Colonic mucosa (tissue), 4 donors: ENCODE measurements at places on chromosomes 6 and 20. TPM values are rescaled to one million over a fixed set of nuclear protein-coding genes. Genes with fewer than 3 reads are reported as not detected.

Gene KHDC1L
- total RNA-seq = not detected

Gene PAK5
- total RNA-seq = not detected

GRCh38 chr20:20690676-20691476 is 21.6 kb downstream of the RALGAPA2 start:
- H3K27me3 ChIP-seq = no peaks in the 10 kb centered on the region
- H3K27ac ChIP-seq = no peak overlapping the region
- DNase-seq = no peak
- H3K4me3 ChIP-seq = no peak overlapping the region
- no peaks in the 10 kb centered on the region for H3K4me1 ChIP-seq
- H3K36me3 ChIP-seq = no peaks in the 10 kb centered on the region

Gene PNLDC1
- 0.72 TPM for total RNA-seq

DNA sequence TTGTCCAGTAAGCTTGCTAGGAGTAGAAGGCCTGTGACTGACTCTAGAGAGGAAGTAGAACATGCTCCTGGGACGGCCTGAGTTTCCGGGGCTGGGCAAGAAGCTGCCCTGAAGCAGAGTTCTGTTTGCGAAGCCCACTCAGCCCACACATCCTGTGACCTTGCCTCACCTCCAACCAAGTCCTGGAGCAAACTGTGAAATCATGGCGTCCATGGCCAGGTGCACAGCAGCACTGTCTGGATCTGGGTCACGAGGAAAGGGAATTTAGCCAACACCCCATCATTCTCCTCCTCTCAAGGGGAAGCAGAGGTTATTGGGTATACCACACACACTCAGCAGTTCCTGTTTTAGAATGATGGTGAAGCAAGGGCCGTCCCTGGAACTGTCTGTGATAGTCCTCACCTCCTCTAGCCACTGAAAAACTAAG is 87.5 kb downstream of the CRYBG1 start:
- peak overlapping the region; percentile 20 for H3K27ac ChIP-seq
- no peaks in the 10 kb centered on the region for H3K36me3 ChIP-seq
- H3K4me3 ChIP-seq = no peak overlapping the region
- no peak for DNase-seq

DNA sequence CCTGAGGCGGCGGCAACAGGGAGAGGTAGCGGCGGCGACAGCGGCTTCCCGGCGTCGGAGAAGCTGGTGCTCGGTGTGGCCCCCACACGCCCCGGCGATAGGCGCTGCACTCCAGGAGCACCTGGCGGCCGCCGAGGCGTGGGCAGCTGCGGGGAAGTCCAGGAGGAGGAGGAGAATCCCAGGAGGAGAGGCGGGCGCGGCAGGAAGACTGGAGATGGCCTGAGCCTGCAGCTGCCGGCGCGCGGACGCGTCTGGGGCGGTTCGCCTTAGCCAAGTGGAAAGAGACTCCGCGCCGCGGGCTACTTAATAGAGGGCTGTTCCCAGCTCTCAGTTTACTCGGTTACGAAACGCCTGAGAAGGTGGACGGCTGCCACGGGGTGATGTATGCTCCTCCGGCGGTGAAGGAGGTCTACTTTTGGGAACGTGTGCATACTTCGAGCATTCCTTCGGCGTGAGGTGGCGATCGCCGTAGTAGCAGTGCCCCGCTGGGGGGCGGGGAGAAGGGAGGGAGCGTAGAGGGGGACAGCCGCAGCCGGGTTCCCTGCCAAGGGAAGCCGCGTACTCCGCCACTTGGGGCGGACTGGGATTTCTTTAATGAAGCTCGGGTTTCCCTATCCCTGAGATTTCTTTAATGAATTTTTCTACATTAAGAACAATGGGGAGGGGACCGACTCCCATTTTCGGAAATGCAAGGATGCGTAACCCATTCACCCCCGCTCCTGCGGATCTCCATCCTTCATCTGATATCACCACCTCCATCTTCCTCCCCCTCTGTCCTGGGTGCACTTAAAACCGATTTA is at the start of gene COL12A1:
TSS of gene COL12A1 (minus strand) at position 278 of the 800 bp plus-strand sequence. CDS start 3,261 bp downstream, outside the sequence.
- peaks cover 54% of the 10 kb centered on the region for H3K27me3 ChIP-seq
- peak within 1 kb of the TSS; percentile 31 for H3K4me3 ChIP-seq
- peaks cover 5% of the 10 kb centered on the region for H3K4me1 ChIP-seq
- peak; percentile 70 for DNase-seq
- H3K27ac ChIP-seq = peak within 1 kb of the TSS; percentile 43

DNA sequence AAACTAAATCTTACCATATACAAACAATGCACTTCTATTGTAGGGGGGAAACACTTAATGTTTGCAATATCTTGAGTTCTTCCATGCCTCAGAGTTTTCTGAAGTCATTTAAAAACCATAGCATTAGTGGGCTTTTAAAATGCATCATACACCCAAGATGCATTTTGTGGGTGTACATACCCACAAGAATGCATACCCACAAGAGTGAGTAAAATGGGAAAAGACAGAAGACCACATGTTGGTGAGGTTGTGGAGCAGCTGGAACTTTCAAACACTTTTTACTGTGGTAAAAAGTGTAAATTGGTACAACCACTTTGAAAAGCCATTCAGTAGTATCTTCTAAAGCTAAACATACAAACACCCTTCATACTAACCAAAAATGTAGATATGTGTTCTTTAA is 57.5 kb downstream of the CYB5R4 start:
- H3K36me3 ChIP-seq = no peaks in the 10 kb centered on the region
- no peak overlapping the region for H3K27ac ChIP-seq
- DNase-seq = no peak
- H3K4me1 ChIP-seq = no peaks in the 10 kb centered on the region

DNA sequence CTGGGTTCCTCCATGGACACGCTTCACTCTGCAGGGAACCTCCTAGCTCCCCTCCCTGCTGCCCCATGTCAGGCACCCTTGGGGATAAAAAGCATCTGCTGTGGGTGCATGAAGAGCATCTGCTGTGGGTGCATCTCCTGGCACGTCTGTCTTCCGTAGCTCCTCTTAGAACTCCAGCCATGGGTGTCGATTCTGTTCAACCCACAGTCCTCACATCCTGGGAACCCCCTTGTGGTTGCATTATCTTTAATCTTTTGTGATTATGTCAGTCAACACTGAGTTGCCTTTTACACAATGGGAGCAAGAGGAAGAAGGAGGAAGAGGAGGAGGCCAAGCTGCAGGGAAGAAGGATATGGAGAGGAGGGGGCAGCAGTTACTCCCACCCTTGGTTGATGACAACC is 24.1 kb upstream of the CCR6 start:
- H3K27ac ChIP-seq = no peak overlapping the region
- H3K36me3 ChIP-seq = no peaks in the 10 kb centered on the region
- no peaks in the 10 kb centered on the region for H3K27me3 ChIP-seq
- DNase-seq = no peak
- H3K4me1 ChIP-seq = no peaks in the 10 kb centered on the region

Gene WFDC10B
- total RNA-seq = not detected

- H3K27ac ChIP-seq = no peak overlapping the region
- no peaks in the 10 kb centered on the region for H3K4me1 ChIP-seq
- no peak for DNase-seq
- H3K4me3 ChIP-seq = no peak overlapping the region
These were observed 63.0 kb downstream of the PTPN1 start for GRCh38 chr20:50572938-50573777.

DNA sequence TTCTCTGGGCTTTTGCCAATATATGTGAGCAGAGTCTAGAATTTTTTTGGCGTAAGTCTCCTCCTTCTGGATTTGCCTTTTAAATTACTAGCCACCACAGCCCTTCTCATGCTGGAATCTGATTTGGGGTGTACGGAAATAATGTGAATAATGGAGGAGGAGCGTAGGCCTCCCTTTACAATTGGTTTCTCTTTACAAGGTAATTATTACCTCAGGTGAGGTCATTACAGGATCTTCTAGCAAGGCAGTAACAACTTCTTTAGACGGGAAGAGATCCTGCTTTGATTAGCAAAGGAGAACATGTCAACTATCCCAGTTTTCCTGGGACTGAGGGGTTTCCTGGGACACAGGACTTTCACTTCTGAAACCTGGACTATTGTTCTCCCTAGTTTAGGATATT is 8.9 kb downstream of the RWDD2A start:
- no peak for DNase-seq
- H3K4me3 ChIP-seq = no peak overlapping the region
- no peaks in the 10 kb centered on the region for H3K36me3 ChIP-seq
- no peak overlapping the region for H3K27ac ChIP-seq

DNA sequence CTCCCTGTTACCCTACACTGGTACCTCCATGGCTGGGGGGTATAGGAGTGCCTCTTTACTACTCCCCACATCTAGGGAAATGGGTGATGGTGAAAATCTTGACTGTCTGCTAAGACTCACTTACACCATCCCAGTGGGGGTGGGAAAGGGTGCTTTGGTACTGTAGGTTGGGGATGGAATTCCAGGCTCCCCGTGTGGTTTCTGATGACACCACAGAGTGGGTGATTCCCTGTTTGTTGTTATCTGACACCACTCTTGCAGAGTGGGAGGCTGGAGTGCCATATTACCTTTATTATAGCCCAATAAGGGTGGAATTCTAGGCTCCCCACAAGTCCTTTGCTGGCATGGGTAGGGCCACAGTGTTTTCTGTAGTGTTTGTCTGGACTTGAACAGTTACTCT is 264.6 kb upstream of the MAN1A1 start:
- no peaks in the 10 kb centered on the region for H3K4me1 ChIP-seq
- no peaks in the 10 kb centered on the region for H3K36me3 ChIP-seq
- H3K4me3 ChIP-seq = no peak overlapping the region
- H3K27me3 ChIP-seq = no peaks in the 10 kb centered on the region

DNA sequence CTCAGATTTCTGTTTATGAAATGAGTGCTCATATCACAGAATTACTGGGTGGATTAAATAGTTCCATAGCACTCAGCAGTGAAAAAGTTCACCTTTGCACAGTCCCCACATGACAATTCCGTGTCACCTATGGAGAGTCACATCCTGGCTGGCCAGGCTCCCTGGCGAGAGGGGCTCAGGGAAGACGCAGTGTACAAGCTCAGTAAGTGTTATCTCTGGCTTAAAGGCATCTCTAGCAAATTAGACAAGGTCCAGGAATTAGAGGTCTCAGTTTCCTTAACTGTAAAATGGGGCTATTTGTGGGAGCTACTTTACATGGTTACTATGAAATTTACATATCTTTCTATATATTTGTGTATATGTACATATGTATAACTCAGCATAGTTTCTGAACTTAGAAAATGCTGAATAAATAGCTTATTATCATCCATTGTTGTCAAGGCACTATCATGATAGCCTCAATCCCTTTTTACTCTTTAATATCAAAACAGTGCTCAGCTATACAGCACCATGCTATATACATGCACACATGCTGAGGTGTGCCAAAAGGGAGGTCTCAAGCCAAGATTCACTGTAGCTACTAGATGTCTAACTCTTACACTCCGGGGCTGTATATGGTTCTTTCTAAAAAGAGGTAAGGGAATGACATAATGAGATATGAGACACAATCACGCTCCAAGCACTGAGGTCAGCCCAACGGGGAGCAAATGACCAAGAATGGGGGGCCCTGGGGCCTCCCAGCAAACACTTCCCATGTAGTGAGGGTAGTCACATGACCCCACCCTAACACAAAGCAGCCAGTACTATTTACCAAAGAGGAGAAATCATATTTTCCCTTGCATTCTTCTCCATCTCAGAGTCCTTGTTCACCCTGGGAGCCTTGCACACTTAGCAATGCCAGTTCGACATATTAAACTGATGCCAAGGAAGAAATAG is 59.4 kb downstream of the SLC22A23 start:
- H3K27ac ChIP-seq = peak overlapping the region; percentile 78
- no peak overlapping the region for H3K4me3 ChIP-seq
- DNase-seq = peak; percentile 19
- H3K36me3 ChIP-seq = no peaks in the 10 kb centered on the region
- no peaks in the 10 kb centered on the region for H3K27me3 ChIP-seq

DNA sequence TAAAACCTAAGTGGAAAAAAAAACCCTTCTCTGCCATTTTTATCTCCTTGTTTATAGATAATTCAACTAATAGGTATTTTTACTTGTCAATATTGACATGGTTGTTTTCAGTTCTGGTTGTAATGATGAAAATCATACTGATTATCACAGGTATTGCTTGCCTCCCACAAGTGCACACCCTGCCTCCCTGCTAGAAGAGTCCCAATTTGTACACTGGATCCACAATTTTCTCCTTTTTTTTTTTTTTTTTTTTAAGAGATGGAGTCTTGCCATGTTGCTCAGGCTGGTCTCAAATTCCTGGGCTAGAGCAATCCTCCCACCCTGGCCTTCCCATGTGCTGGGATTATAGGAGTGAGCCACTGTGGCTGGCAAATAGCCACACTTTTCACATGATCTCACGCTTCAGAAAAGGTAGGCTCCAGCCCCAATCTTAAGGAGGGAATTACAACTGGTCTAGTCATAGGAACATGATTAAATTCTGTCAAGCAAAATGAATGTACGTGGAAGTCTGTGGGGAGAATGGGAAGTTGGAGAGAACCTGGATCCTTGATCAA is 12.3 kb downstream of the DYNLT2 start:
- H3K4me3 ChIP-seq = no peak overlapping the region
- no peak for DNase-seq
- H3K27ac ChIP-seq = no peak overlapping the region
- H3K36me3 ChIP-seq = no peaks in the 10 kb centered on the region

GRCh38 chr6:90256698-90257485 is 39.8 kb downstream of the BACH2 start:
- H3K4me3 ChIP-seq = no peak overlapping the region
- DNase-seq = no peak
- no peaks in the 10 kb centered on the region for H3K36me3 ChIP-seq
- H3K4me1 ChIP-seq = no peaks in the 10 kb centered on the region
- H3K27me3 ChIP-seq = no peaks in the 10 kb centered on the region
- H3K27ac ChIP-seq = no peak overlapping the region

GRCh38 chr6:51866867-51867266 is 220.5 kb downstream of the PKHD1 start:
- H3K27ac ChIP-seq = no peak overlapping the region
- no peaks in the 10 kb centered on the region for H3K27me3 ChIP-seq
- H3K36me3 ChIP-seq = no peaks in the 10 kb centered on the region
- no peaks in the 10 kb centered on the region for H3K4me1 ChIP-seq
- DNase-seq = no peak

DNA sequence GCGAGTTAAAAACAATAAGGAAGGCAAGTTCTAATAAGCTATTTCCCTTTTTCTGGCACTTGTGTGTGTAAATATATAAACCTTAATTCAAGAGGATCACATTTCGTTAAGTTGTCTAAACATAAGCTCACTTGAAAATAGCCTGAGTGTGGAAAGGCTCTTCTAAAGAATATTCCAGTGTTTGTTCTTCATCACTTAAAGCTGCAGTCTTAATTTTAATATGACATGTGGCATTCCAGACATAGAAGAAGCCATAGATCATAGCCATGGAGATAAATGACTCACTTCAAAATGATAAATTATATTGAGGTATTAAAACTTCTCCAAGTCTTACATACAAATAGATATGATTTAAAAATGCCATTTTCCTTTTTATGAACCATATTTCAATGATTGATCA is 42.1 kb downstream of the IYD start:
- H3K27ac ChIP-seq = no peak overlapping the region
- no peak overlapping the region for H3K4me3 ChIP-seq
- no peaks in the 10 kb centered on the region for H3K36me3 ChIP-seq
- no peaks in the 10 kb centered on the region for H3K4me1 ChIP-seq
- no peak for DNase-seq
- no peaks in the 10 kb centered on the region for H3K27me3 ChIP-seq

DNA sequence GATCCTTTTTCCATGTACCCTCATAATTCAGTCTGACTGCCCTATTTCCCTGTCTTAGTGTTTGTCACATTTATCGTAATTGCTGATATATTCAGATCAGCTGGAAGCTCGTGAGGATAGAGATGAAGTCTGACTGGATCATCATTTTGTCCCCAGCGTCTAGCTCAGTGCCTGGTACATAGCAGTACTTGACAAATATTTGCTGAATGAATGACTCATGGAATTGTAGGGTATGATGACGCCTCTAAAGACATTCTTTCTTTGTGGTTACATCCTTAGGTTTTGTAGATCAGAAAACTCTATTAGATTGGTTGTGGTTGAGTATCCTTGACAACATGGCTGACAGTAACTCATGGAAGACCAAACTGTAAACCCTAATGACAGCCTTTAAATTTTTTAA is 68.9 kb downstream of the MTHFD1L start:
- H3K27me3 ChIP-seq = no peaks in the 10 kb centered on the region
- H3K36me3 ChIP-seq = no peaks in the 10 kb centered on the region
- no peaks in the 10 kb centered on the region for H3K4me1 ChIP-seq
